ENCODE measurements at places on chromosomes 11 and 22.

GRCh38 chr11:12556155-12556554, 118.1 kb upstream of the TEAD1 start:
- DNase-seq = no peak

- DNase-seq = no peak
These were observed 545.2 kb upstream of the CCDC179 start for GRCh38 chr11:23405350-23405937.

DNA sequence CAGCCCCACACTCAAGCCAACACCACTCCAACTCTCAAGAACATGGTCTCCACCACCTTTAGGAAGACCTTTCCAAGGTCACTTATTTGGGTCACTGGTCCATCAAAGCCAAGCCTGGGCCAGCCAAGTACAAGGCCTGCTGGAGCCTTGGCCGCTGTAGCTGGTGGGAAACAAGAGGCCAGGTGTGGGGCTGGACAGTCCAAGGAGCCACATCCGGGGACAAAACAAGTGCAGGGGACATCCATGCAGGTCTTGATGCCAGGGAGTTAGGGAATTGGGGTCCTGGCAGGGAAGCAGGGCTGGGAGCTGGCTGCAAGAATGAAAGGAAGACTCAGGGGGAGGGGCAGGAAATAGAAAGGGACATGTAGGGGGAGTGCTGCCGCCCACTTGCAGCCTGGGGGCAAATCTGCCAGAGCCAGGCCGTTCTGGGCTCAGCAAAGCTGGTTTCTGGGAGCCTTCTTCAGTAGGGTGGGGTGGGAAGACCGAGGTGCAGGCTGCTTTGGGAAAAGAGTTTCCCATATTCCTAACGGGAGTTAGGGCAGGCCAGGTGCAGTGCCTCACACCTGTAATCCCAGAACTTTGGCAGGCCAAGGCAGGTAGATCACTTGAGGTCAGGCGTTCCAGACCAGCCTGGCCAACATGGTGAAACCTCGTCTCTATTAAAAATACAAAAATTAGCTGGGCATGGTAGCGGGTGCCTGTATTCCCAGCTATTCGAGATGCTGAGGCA, 69.5 kb upstream of the ATXN10 start:
- DNase-seq = no peak

- DNase-seq = no peak
These were observed 8.2 kb downstream of the STX5 start for GRCh38 chr11:62823677-62824076.

DNA sequence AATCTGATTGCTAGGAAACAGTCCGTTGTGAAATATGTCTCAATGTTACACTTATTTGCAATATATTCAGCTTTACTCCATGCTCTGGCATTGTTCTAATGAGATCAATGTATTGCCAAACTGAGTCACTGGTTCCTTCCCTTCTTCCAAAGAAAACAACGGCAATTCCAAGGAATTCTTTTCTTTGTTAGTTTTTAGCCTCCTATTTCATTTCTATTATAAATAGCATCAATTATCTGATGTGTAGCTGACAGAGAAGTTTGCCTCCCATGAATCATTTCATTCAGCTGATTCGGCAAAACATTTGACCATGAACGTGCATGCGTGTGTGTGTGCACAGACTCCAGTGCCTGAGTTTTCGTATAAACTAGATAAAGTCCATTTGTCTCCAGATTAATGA, 346.8 kb downstream of the ETS1 start:
- DNase-seq = no peak

DNA sequence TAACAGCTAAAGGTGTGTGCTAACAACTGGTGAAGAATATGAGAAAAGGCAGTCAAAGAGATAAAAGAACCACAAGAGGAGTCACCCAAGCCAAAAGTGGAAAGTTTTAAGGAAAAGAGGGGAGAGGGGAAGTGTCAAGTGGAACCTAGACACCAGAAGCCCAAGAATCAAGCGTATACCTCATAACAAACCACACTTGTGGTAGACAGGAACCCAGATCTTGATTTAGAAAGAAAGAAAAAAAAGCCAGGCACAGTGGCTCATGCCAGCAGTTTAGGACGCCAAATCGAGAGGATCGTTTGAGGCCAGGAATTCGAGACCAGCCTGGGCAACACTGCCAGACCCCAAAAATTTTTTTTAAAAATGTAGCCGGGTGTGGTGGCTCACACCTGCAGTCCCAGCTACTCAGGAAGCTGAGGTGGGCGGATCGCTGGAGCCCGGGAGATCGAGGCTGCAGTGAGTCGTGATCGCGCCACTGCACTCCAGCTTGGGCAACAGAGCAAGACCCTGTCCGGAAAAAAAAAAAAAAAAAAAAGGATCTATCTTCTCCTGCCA, 877 bp downstream of the SLC25A17 start:
- no peak for DNase-seq

DNA sequence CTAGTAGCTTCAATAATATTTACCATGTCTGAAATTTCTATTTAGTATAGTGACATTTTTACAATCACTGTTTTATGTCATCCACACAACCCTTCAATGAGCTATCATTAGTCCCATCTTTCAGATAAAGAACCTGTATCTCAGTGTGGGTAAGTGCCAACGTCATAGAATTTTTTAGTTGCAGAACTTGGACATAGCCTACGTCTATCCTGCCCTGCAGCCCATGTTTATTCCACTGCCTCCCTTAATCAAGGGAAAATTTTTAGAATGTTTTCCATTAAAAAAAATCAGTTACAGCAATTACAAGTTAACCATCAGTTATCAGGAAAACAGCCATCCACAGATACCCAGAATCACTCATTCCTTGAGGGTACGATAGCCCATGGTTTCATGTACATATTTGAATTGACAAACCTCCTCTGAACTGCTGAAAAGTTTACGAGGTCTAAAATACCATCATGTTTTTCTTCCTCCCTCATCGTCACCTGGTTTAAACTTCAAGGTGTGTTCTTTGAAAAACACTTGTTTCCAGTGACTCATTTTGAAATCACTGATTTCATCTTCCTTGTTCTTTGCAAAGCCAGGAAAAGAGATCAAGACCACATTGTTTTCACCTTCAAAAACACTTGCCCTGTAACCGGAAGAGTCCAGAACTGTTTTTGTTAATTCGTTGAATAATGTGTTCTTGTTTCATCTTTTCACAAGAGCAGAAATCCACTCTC, 100.9 kb downstream of the FAM76B start:
- DNase-seq = no peak

DNA sequence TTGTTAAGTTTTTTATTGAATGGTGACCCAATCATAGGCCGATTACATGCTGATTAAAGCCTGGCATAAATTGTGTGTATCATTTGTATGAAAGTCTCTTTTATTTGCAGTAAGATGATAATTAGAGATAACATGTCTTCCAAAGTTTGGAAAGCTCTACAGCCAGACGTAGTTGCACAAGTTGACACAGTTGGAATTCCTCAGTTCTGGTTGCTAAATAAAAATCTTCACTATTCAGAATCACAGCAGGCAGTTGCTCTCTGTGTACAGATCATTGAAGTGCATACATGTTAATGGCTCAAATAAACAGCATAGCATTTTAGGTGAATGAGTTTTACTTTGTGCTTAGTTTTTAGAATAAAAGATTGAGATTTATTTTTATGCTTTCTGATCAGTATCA, 69.5 kb downstream of the ARHGAP42 start:
- no peak for DNase-seq

GRCh38 chr22:43171607-43172006, 15.3 kb downstream of the TTLL12 start:
- DNase-seq = no peak

DNA sequence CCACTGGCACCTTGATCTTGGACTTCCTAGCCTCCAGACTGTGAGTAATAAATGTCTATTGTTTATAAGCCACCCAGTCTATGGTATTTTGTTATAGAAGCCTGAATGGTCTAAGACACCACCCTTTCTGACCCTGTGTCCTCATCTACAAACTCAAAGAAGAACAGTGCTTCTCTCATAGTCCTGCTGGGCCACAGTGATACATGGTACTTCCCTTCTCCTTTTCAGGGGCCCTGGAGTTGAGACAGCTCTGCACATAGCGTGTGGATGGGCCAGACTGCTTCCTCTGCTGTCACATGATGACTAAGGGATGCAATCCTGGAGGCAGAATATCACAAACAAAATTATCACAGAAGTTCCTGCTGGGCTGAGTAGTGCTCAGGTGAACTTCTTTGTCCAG, 5.0 kb downstream of the KCNJ11 start:
- no peak for DNase-seq

GRCh38 chr11:34609850-34610249, 11.0 kb upstream of the EHF start:
- DNase-seq = no peak

GRCh38 chr11:2142762-2143202, 3.6 kb upstream of the IGF2 start:
- DNase-seq = no peak

DNA sequence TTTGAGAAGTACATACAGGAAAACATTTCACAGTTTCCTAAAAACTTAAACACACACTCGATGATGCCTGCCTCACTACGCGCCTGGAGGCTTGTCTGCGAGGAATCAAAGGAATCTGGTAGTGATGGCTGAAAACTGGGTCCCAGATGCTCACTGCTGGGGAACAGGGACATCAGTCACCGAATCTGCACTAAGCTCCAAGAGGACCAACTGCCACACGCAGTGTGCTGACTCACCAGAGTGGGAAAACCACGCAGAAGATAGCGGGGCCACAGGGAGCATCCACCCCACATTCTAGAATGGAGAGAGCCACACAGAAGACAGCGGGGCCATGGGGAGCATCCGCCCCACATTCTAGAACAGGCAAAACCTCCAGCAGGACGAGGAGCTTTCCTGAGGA, 24.3 kb upstream of the MOB2 start:
- no peak for DNase-seq

DNA sequence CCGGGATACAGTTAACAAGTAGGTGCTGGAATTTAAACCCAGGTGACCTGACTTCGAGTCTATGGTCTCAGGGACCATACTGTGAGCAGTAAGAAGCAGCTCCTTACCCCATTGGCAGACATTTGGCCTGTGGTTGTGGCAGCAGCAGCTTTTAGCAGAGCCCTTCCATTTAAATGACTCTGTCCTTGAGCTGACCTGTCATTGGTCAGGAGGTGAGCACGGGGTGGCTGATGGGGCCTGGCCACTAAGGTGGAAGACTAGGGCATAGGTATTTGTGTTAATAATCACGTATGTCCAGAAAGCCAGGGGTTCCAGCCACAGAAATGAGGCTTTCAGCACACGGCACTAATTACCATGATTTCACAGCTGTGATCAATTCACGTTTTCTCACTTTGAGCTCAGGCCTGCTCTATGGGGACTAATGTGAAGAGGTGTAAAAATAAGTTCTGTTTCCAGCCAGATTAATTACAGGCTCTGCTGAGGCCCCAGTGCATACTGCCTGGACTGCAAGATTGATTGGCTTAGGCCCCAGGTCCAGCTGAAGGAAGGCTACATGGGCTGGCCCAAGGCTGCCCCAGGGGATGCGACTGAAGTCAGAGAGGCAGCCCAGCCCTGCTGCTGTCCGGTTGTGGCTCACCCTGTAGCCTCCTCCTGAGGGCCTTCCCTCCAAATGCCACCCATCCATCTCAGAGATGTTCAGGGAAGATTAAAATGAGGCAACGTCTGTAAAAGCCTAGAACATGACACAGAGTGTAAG, 76.0 kb downstream of the FDX1 start:
- DNase-seq = no peak

GRCh38 chr22:50085211-50085972, at the start of gene MLC1:
Gene MLC1, minus strand, starts transcription at chr22:50085426. Its CDS starts 524 bp downstream, at chr22:50084902.
- DNase-seq = no peak

DNA sequence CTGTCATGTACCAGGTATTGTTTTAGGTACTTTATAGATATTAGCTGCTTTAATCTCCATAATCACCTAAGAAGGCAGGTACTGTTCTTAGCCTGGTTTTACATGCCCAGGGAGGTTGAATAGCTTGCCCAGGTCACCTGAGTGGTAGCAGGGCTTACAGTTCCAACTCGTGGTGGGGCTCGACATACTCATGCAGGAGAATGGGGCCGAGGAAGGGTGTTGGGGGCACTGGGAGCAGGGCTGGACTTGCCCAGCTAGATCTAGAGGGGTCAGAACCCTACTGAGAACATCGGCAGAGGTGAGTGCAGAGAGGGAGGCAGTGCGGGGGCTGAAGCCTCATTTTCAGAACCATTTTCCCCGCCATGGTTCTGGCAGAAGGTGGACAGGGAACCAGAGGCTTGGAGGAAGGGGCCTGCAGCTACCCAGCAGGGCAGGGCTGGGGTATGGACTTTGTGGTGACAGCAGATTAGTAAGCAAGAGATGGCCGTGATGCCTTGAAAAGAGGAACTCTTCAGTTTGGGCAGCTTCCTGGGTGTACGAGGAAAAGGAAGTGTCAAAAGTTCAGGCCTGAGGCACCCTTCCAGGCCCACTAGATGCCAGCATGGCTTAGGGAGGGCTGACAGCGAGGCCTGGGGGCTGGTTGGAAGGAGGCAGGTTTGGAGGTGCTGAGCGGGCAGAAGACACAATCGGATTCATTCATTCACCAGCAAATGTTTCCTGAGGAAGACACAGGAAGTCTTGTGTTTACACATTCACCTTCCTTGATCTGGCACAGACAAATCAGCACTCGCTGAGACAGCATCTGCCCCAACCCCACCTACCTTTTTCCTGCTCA, 54.7 kb upstream of the LYVE1 start:
- no peak for DNase-seq

DNA sequence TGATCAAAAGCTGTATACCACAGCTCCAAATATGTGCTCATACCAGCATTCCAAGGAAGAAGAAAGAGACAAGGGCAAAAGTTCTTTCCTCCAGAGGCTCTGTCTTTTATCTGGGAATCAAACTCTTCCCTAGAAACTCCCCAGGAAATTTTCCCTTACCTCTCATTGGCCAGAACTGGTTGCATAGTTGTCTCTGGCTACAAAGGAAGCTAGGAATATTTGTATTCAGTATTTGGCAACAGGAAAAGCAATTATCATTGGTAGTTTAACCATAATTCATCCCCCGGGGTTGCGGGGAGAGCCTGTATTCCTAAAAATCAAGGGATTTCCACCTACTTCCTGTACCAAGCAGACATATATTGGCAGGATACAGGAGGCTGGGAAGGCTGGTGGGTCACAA, 10.5 kb upstream of the ZFTA start:
- DNase-seq = no peak

DNA sequence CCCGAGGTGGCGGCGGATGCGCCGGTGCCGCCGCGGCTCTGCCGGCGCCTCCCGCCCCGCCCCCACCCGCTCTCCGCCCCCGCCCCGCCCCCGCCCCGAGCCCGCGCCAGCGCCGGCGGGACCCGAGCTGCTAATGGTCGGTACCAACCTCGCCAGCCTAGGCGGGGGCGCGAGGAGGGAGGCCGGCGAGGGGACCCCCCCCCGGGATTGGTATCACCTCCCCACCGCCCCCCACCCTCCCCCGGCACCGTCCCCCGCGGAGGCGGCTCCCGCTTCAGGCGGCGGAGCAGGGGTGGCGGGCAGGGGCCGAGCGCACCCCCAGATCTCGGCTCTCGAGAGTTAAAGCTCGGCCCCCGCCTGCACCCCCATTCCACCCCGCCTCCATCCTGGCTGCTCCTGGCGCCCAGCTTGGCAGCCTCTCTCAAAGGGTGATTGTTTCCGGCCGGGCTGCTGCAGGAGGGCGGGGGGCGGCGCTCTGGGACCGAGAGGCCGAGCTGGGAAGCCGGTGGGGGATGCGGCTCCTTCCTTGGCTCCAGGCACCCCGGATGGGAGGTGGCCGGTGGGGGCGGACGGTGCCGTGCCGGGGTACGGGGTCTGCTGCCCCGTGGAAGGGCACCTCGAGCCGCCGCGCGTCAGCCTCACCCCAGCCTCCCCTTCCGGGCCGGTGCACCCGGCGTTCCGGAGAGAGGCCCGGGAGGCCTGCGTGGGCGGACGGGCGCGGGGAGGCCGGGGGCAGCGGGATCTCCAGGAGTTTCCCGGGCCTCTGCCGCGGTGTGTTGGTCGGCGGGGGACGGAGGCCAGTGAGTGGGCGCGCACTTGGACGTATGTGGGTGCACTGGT, at the start of gene B3GAT1:
TSS of gene B3GAT1 (minus strand) at position 40 of the 840 bp plus-strand sequence. CDS start 24,583 bp downstream, outside the sequence.
- DNase-seq = peak; percentile 39

GRCh38 chr22:39699631-39700360, 129.2 kb downstream of the CACNA1I start:
- no peak for DNase-seq

All from NCI-H526 (cell line).